Stimulated activated CD4-positive, alpha-beta T cell treated with anti-CD3 and anti-CD28 coated beads, TNF-alpha, amount 100 ng/mL, for 4 hours (primary cell): ENCODE measurements at places on chromosomes 5 and 9.
A peak's percentile ranks its signal among the peaks of the same experiment; 100 is the strongest.

GRCh38 chr5:98341038-98342032, 432.1 kb upstream of the RGMB start:
- no peak for DNase-seq

DNA sequence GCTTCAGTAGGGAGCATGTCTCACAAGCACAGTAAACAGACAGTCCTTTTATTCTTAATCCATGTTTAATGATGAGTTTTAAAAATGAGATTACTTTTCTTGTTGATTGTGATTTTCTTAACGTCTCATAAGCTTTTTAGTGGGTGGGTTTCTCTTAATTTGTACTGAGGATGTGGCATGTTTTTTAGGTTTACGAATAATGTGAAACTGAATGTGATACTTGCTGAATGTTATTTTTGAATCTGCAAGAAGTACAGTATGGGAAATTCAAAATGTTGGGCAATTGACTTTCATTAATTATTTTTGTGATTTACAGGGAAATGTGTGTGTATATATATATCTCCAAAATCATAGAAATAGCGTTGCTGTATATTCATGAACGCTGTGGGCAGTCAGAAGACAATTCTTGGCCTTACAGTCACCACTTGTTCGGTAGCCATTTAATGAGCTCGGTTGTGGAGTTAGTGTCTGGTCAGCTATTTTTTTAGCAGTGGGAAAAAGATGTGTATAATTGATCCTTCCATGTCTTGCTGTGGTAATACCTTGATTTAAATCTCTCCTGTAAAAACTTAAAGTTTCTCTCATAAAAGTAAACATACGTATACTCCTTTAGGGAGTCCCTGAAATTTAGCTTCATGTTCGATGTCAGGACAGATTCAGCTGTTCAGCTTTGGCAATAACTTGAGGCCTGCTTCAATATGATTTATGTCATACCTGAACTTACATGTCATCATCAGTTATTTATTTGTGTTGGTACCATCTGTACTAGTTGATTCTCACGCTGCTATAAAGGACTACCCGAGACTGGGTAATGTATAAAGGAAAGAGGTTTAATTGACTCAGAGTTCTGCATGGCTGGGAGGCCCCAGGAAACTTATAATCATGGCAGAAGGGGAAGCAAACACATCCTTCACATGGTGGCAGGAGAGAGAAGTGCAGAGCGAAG, 15.0 kb downstream of the ICE1 start:
- DNase-seq = no peak

- DNase-seq = no peak
Measured at GRCh38 chr5:127322403-127322802, 31.8 kb downstream of the MEGF10 start.

- no peak for DNase-seq
Measured at GRCh38 chr5:38157024-38157423, 101.3 kb upstream of the EGFLAM start.

- DNase-seq = peak; percentile 95
Measured at GRCh38 chr5:175729829-175730277, 72.0 kb downstream of the HRH2 start.

GRCh38 chr9:94908583-94909249, 182.2 kb downstream of the AOPEP start:
- no peak for DNase-seq

GRCh38 chr5:150568663-150569062, 60.7 kb downstream of the NDST1 start:
- no peak for DNase-seq

DNA sequence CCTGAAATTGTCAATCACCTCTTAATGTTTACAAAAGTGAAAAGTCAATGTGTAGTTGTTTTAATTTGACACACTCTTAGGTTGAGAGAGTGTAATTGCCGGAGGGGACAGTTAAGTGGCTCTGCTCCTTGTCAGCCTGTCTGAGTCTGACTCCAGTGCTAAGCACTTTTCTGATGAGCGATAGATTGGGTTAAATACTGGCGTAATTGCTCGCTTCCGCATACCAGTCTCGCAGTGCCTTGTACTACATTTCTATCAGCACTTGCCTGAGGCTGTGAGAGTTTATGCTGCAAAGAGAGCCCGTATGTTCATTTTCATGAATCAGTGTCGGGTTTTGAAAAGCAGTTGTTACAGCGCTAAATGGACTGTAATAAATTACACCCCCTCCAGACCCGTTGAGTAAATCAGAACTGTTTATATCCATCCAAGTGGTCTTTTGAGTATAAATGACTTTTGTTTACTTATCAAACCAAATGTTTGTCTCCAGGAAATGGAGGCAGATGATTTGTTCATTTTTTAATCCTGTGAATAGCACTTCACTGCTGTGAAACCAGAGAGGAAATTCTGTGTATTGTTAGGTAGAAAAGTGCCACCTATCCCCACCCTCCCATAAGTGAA, 41.0 kb upstream of the DMRT3 start:
- no peak for DNase-seq

DNA sequence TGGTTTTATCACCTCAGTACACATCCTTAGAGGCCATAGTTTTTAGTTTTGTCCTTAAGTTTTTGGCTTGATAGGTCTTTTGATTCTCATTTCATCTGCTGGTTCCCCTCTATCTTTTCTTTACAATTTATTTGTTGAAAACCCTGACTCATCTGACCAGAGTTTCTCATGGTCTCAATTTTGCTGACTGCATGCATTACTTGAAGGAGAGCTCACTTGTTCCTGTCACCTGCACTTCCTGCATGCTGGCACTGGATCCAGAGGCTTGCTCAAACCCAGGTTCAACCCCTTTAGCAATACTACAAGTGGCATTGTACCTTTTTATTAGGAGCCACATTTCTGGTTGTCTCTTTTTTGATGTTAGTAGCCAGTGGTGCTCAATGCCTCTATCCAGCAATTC, 26.7 kb downstream of the FBXO10 start:
- DNase-seq = no peak

DNA sequence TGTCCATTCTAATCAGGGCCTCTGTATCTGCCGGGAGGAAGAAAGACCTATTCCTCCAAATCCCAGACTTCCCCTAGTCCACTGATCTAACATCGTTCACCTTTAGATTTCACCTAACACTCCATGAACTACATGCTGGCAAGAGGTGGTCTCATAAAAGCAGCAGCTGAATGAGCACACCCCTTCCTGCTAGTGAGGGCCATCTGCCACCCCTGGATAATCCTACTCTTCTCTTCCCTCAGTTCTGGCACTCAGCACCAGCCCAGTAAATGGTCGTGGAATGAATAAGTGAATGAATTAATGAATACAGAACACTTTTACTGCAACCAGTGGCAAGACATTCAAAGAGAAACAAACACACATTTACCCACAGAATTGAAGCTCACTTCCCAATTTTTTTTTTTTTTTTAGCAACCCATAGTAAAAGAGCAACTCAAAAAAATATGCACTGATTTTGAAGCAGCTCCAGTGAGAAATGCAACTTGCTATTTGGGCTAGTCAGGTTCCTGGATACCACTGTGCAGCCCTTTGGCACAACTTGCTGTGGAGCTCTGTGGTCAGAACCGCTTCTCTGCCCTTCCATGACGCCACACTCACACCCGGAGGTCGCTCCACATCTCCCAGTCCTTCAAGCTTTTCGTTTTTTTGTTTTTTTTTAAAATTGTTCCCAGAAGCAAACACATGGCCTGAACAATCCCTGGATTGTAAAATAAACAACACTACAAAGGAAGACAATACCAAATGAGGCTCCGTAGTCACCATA, 6.2 kb downstream of the RNF183 start:
- DNase-seq = no peak

- no peak for DNase-seq
Measured at GRCh38 chr9:130912932-130913598, 16.5 kb upstream of the QRFP start.

DNA sequence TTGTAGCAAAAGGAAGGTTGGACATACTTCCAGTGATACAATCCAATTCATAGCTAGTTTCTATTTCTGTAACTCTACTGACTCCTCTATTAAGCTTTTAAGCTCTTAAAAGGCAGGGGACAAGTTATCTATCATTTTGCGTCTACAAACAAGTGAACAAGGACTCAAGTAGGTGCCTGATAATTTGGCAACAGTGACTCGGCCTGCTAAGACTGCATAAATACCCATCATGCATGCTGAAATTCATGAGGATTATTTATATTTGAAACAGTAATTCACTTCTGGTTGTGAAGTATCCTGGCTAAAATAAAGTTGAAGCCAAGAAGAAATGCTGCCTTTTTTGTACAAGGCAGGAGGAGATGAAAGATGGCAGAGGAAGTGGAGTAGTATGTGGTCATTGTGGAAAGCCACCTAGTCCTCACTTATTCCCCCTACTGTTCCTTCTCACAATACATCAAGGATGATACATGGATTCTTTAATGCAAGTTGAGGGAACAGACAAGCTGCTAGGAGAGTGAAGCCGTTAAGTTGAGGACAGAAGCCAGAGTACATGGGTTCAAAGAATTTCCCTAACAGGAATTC, 74.0 kb downstream of the MRPS27 start:
- DNase-seq = no peak

DNA sequence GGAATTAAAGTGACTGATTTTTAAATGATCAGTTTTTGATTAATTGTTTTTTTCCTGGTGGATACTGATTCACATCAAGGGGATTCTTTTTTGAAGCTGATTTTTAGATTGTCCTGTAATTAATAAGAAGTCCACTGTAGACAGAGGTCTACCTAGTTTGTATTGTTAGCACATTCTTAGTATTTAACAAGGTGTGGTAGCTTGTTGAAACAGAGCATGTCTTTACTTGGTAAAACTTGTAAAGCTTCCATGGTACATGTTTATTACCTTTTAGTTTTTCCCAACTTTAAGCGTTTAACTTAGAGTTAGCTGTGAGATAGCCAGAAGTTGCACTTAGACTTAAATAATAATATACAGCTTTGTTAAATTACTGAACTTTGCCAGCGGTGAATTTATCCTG, 1.5 kb downstream of the BTF3 start:
- no peak for DNase-seq

DNA sequence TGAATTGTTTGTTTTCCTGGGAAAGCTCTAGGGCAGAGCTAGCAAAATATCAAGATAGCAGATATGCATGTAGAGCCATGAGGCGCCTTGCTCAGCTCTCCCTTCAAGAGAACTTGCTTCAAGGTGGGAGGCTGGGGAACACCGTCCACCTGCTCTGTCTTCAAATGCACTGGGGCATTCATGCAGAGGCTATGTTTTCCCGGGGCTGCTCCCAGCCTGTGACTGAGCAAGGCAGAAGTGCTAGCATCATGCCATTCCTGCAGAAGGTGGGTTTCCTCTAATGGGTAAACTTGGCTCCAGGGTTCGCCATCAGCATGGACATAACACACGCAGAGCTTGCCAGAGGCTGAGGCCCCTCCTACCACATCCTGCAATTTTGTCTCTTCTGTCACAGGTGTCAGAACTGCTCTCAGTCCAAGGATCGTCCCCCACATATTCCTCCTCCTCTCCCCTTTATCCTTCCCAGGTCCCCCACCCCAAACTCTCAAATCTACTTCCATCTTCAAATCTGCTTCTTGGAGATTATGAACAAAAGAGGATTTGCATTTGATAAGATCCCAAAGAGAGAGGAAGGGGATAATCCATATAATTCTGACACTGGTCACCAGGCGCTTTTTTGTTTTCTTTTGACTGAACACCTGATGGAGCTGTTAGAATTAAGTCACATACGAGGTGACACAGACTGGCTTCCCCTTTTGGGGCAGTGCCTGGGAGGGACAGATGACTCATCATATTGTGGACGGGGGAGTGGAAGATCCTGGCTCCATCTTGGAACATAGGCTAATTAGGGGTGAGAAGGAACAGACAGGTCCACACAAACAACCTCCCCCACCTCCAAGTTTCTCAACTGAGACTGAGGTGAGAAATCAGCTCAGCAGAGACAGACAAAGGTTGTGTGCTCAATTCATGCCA, 85.0 kb upstream of the TAF11L2 start:
- no peak for DNase-seq

DNA sequence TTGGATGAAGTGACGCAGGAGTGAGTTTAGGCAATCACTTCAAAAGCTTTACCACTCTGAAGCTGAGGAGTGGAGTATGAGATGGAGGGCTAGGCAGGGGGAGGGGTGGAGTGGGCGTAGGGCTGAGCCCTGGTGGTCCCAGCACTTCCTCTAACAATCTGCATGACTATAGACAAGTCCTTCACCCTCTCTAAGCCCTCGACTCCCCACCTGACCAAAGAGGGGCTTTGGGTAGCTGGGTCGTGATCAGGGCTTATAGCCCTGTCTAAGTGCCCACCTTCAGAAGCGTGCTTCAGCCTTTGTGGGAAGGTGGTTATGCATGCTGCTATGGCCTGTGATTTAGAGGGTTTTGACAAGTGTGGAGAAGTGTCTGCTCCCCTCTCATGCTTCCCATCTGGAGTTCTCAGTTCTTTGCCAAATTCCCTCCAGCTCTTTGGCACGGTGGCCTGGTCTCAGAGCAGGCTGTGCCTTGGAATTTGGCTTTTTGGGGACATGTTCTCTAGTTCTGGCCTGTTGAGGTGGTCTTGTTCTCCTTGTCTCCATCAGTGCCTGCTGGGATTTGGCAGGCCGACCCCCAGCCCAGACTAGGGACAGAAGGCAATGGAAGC, 53.0 kb downstream of the ACTBL2 start:
- DNase-seq = no peak

GRCh38 chr9:104882086-104882485, 45.9 kb downstream of the ABCA1 start:
- DNase-seq = no peak

DNA sequence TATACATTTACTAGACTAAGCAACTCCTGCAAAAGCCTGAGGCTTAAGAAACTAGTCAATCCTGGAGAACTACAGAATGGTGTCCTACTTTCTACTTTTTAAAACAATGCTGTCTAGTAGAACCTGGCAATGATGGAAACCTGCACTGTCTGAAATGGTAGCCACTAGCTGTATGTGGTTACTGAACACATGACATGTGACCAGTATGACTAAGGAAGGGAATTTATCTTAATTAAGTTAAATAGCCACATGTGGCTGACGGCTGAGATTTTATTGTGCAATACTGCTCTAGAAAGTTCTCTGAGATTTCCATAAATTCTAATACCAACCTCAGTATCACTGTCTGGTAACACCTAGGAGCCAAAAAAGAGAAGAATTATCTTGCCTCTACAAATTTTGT, 44.9 kb upstream of the RAPGEF6 start:
- DNase-seq = no peak

DNA sequence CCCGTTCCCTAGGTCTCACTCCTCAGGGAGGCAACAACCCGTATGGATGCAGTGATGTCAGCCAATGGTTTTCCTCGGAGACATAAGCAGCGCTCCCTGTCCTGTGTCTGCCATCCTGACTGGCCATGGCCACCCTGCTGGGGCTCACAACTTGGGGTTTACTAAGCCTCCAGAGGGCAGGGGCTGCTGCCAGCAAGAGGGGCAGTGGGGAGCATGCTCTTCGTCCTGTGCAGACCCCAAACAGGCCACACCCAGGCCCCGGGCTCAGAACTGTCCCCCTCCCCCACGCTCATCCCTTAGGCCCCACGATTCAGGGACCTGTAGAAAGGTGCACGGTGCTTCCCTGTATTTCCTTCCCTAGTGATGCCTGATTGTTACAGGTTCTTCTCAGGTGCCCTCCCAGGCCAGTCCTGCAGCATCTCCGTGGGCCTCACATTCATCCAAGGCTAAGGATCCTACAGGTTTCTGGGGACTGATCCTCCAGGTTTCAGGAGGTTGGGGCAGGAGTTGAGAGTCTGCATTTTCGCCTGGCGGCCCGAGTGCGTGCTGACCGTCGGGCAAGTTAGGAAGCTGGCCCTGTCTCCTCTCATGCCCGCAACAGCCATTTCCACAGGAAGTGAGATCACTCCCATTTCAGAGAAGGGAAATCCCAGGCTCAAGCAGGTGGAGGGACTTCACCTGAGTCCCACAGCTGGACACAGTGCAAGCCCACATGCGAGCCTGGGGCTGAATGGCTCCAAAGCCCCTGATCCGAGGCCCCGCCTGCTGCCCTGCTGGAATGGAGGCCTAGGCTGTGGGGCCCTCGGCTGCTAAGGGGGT, 217.6 kb downstream of the ROR2 start:
- no peak for DNase-seq

- DNase-seq = no peak
Measured at GRCh38 chr5:10201223-10201868, 48.3 kb downstream of the ATPSCKMT start.
